ENCODE measurements at places on chromosomes 3 and 15.

GRCh38 chr3:18252578-18252977 lies 172.6 kb downstream of the SATB1 start:
- no peaks in the 10 kb centered on the region for H3K36me3 ChIP-seq
- no peak for DNase-seq
- H3K4me1 ChIP-seq, result no peaks in the 10 kb centered on the region
- no peak overlapping the region for H3K4me3 ChIP-seq

DNA sequence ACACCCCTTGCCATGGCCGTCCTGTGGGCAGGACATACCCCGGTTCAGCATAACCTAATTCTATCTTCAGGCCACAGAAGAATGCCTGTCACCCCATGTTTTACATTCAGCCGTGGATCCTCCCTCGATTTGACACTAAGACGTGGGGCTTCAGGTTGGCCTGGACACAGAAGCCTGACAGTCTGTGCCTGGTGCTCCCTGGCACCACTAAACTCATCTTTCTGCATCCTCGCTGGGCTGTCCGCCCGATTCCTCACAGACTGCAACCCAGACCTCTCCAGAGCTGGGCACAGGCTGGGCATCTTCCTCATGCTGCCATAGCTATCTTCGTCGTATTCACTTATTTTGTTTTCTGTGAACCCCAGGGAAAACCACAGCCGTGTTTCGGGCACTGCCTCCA lies 117.8 kb upstream of the IQSEC1 start:
- H3K27ac ChIP-seq, result no peak overlapping the region
- H3K36me3 ChIP-seq, result no peaks in the 10 kb centered on the region
- H3K27me3 ChIP-seq, result no peaks in the 10 kb centered on the region
- no peak for DNase-seq

DNA sequence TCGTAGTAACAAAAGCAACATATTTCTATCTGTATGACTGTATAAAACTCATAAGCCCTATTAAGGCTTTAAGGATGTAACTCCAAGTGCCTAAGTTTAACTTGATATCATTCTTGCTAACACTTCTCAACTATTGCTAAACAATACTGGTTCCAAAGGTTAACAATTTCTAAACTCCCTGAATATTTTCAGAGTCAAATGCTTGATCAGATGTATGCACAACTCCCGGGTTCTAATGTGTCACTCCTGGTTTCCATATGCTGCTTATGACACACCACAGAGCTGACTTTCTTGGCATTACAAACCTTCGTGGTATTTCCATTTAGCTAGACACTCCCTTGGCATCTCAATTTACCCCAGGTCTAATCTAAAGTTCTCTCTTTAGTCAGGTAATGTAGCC lies 26.3 kb downstream of the DZIP1L start:
- no peak overlapping the region for H3K4me3 ChIP-seq
- no peak overlapping the region for H3K27ac ChIP-seq
- no peak for DNase-seq
- no peaks in the 10 kb centered on the region for H3K36me3 ChIP-seq
- no peaks in the 10 kb centered on the region for H3K27me3 ChIP-seq
- no peaks in the 10 kb centered on the region for H3K4me1 ChIP-seq

GRCh38 chr3:135077186-135077585 lies 282.1 kb downstream of the EPHB1 start:
- no peaks in the 10 kb centered on the region for H3K36me3 ChIP-seq
- no peak overlapping the region for H3K27ac ChIP-seq
- H3K4me3 ChIP-seq, result no peak overlapping the region
- H3K27me3 ChIP-seq, result no peaks in the 10 kb centered on the region
- no peak for DNase-seq

GRCh38 chr15:69518806-69519205 lies 66.2 kb downstream of the RPLP1 start:
- H3K4me1 ChIP-seq, result 0 out of 2 replicates have a peak, but pooled peaks cover under 1% of the 10 kb centered on the region
- H3K36me3 ChIP-seq, result no peaks in the 10 kb centered on the region
- H3K27ac ChIP-seq, result no peak overlapping the region
- no peaks in the 10 kb centered on the region for H3K27me3 ChIP-seq
- no peak overlapping the region for H3K4me3 ChIP-seq

GRCh38 chr3:14127516-14128161 lies 2.8 kb downstream of the TMEM43 start:
- H3K27me3 ChIP-seq, result no peaks in the 10 kb centered on the region
- peaks cover 18% of the 10 kb centered on the region for H3K36me3 ChIP-seq
- H3K27ac ChIP-seq, result no peak overlapping the region
- no peak overlapping the region for H3K4me3 ChIP-seq

DNA sequence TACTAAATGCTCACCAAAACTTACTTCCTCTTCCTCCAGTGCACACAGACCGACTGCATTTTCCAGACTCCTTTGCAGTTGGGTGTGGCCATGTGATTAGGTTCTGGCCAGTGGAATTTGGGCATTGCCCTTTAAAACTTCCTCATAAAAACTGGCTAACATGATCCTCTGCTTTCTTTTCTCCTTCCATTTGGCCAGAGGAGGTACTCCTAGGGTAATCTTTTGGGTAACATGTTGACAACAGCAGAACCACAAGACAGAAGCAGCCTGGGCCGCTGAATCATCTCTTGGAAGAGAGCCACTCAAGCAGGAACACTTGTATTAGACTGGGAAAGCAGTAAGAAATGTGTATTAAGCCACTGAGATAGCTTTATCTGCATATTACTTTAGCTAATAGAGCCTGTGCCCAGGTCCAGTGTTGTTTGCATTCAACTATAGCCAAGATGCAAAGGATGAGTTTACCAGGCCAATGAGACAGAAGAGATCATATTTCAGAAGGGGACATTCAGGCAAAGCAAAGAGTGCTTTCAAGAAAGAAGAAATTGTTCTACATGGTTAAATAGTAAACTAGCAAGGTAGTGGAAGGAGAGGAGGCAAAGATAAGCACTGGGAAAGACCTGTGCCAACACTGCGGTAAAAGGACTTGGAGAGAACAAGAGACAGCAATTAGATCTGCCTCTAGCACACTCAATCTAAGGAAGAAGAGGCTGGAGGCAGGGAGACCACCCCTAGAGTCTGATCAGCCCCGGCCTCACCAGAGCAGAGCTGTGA lies 79.8 kb downstream of the PLCH1 start:
- H3K27ac ChIP-seq, result no peak overlapping the region
- H3K27me3 ChIP-seq, result no peaks in the 10 kb centered on the region
- H3K4me3 ChIP-seq, result no peak overlapping the region
- H3K4me1 ChIP-seq, result no peaks in the 10 kb centered on the region

DNA sequence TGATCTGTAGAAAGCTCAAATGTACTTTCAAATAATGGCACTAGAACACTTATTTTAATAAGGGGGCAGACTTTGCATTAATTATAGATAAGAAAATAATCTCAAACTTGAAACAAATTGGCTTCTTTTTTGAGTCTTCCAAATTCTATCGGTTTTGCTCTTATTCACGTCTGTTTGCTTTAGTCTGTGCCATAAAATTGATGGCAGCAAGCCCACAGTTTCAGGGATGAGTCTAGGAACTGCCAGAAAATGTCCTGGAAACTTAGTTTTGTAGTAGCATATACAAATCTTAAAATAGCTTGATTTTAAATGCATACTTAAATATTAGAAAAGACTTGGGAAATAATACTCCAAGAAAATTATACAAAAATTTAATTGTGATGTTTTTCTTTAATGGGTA lies 39.7 kb downstream of the BCHE start:
- no peaks in the 10 kb centered on the region for H3K4me1 ChIP-seq
- DNase-seq, result no peak
- no peak overlapping the region for H3K4me3 ChIP-seq
- no peak overlapping the region for H3K27ac ChIP-seq
- no peaks in the 10 kb centered on the region for H3K36me3 ChIP-seq

- no peak overlapping the region for H3K4me3 ChIP-seq
- H3K4me1 ChIP-seq, result 0 out of 2 replicates have a peak, but pooled peaks cover 1% of the 10 kb centered on the region
- no peak overlapping the region for H3K27ac ChIP-seq
- no peaks in the 10 kb centered on the region for H3K36me3 ChIP-seq
- H3K27me3 ChIP-seq, result no peaks in the 10 kb centered on the region
Observed at GRCh38 chr3:112623717-112624116, 17.2 kb downstream of the CCDC80 start.

GRCh38 chr3:112463250-112463649 lies 36.0 kb downstream of the BTLA start:
- no peaks in the 10 kb centered on the region for H3K27me3 ChIP-seq
- H3K36me3 ChIP-seq, result no peaks in the 10 kb centered on the region
- no peak for DNase-seq
- H3K27ac ChIP-seq, result no peak overlapping the region

- no peaks in the 10 kb centered on the region for H3K27me3 ChIP-seq
- no peak for DNase-seq
- peaks cover 1% of the 10 kb centered on the region for H3K4me1 ChIP-seq
- no peak overlapping the region for H3K27ac ChIP-seq
- H3K4me3 ChIP-seq, result no peak overlapping the region
- H3K36me3 ChIP-seq, result no peaks in the 10 kb centered on the region
Observed at GRCh38 chr3:127299276-127299675, 11.4 kb upstream of the PRR20G start.

GRCh38 chr3:37785736-37786135 lies 75.9 kb upstream of the CTDSPL start:
- no peaks in the 10 kb centered on the region for H3K27me3 ChIP-seq
- no peak overlapping the region for H3K4me3 ChIP-seq
- no peaks in the 10 kb centered on the region for H3K36me3 ChIP-seq
- H3K4me1 ChIP-seq, result no peaks in the 10 kb centered on the region
- no peak overlapping the region for H3K27ac ChIP-seq

- no peaks in the 10 kb centered on the region for H3K4me1 ChIP-seq
- H3K27ac ChIP-seq, result no peak overlapping the region
- H3K4me3 ChIP-seq, result no peak overlapping the region
Observed at GRCh38 chr3:78633626-78634025, 1134.2 kb downstream of the ROBO1 start.

GRCh38 chr15:69315402-69316110 lies 16.8 kb downstream of the PAQR5 start:
- H3K4me1 ChIP-seq, result peaks cover 3% of the 10 kb centered on the region
- DNase-seq, result no peak
- H3K27ac ChIP-seq, result no peak overlapping the region

DNA sequence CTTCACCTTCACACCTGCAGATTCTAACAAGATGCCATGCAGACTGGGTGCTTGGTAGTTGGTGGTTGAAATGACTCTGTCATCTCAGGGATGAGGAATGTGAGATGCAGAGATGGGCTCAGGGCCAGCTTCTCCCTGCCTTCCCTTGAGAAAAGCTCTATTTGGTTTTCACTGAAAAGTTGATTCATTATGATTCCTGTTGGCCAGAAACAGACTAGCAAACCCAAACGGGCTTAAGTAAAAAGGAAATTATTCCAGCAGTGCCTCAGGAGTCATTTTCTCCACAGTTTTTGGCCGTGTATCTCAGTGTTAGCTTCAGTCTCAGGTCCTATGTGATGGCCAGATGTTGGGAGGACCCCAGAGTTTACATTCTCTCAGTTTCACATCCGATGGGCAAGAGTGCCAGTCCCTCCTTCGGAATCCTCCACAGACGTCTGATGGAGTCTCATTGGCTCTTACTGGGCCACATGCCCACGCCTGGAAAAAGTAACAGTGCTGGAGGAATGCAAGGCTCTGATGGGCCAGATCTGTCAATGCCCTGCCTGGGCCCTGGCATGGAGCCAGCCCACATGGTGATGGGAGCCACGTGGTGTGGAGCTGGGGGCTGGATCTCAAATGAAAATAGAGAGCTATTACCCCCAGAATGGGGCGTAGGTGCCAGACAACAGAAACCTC lies 22.3 kb upstream of the SACM1L start:
- H3K27ac ChIP-seq, result no peak overlapping the region
- H3K4me3 ChIP-seq, result no peak overlapping the region
- H3K27me3 ChIP-seq, result no peaks in the 10 kb centered on the region
- DNase-seq, result no peak
- no peaks in the 10 kb centered on the region for H3K4me1 ChIP-seq

GRCh38 chr15:71648095-71648494 lies 162.3 kb upstream of the NR2E3 start:
- H3K27ac ChIP-seq, result no peak overlapping the region
- H3K36me3 ChIP-seq, result no peaks in the 10 kb centered on the region
- no peak overlapping the region for H3K4me3 ChIP-seq
- no peaks in the 10 kb centered on the region for H3K4me1 ChIP-seq
- DNase-seq, result no peak

- DNase-seq, result no peak
- no peak overlapping the region for H3K4me3 ChIP-seq
- no peaks in the 10 kb centered on the region for H3K4me1 ChIP-seq
- H3K27ac ChIP-seq, result no peak overlapping the region
- H3K27me3 ChIP-seq, result no peaks in the 10 kb centered on the region
Observed at GRCh38 chr3:69607466-69608305, 131.6 kb upstream of the MITF start.

DNA sequence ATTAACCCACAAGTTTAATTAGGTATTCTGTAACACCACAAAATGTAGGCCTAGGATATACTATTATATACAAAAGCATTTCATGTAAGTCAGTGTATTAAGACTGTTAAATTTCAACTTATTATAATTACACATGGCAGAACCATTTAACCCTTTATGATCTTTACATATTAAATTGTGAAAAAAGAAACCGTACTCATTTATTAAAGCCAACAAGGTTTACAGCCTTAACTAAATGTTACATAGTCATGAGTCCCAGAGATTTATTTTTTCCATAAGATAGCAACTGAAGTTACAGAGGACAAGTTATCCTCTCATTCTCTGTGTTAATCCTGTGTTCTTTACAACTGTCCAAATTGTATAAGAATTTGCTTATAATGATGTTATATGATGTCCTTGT lies 615.8 kb upstream of the AGTR1 start:
- H3K27ac ChIP-seq, result no peak overlapping the region
- no peak overlapping the region for H3K4me3 ChIP-seq
- H3K36me3 ChIP-seq, result no peaks in the 10 kb centered on the region
- no peaks in the 10 kb centered on the region for H3K27me3 ChIP-seq

GRCh38 chr3:37625690-37626360 lies 235.9 kb upstream of the CTDSPL start:
- no peaks in the 10 kb centered on the region for H3K36me3 ChIP-seq
- DNase-seq, result no peak
- H3K27ac ChIP-seq, result no peak overlapping the region
- H3K4me1 ChIP-seq, result no peaks in the 10 kb centered on the region
- no peak overlapping the region for H3K4me3 ChIP-seq
- no peaks in the 10 kb centered on the region for H3K27me3 ChIP-seq

- no peak overlapping the region for H3K4me3 ChIP-seq
- no peak overlapping the region for H3K27ac ChIP-seq
- H3K4me1 ChIP-seq, result no peaks in the 10 kb centered on the region
- no peaks in the 10 kb centered on the region for H3K36me3 ChIP-seq
- H3K27me3 ChIP-seq, result no peaks in the 10 kb centered on the region
Observed at GRCh38 chr15:34952481-34952880, 17.1 kb downstream of the AQR start.

DNA sequence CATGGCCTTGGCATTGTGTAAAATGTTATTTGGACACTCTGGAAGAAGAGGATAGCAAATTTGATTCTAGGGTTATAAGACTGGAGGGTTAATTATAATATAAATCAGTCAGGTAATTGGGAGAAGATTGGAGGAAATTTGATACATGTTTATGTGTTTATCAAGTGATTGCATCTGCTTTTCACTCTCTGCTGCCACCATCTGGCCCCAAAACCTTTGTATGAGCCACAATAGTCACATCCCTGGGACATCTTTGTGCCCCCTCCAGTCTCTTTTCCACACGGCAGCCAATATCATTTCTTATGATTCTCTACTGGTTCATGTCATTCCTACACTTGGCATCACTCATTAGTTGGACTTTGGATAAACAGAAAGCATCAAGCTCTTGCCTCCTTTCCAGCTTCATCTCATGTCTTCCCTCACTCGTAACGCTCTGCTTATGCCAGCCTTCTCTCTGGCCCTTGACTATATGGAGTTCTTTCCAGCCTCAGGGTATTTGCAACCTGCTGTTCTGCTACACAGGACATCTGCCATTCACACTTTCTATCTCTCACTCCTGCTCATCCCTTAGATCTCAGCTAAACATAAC lies 602.3 kb upstream of the SUCLG2 start:
- no peak overlapping the region for H3K27ac ChIP-seq
- no peaks in the 10 kb centered on the region for H3K4me1 ChIP-seq
- no peaks in the 10 kb centered on the region for H3K27me3 ChIP-seq

All from iPS DF 6.9 (cell line).